ENCODE measurements at places on chromosomes 5 and 9.
A peak's percentile ranks its signal among the peaks of the same experiment; 100 is the strongest.

DNA sequence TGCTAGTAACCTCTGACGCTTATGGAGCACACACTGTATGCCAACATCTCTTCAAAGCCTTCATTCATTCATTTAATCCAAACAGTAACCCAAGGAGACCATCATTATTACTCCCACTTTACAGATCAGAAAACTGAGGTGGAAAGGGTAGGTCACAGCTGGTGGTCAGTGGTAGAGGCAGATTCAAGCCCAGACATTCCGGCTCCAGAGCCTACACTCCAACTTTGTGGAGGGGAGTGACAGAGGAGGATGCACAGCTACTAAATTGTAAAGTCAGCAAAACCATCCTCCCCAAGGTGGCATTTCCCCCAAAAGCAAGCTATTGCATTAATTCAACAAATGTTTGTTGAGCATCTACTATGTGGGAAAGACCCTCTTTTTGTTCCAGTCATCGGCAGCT is 110.5 kb upstream of the CPEB4 start:
- DNase-seq: no peak

GRCh38 chr5:86442036-86442745 is 175.6 kb upstream of the COX7C start:
- DNase-seq: no peak

DNA sequence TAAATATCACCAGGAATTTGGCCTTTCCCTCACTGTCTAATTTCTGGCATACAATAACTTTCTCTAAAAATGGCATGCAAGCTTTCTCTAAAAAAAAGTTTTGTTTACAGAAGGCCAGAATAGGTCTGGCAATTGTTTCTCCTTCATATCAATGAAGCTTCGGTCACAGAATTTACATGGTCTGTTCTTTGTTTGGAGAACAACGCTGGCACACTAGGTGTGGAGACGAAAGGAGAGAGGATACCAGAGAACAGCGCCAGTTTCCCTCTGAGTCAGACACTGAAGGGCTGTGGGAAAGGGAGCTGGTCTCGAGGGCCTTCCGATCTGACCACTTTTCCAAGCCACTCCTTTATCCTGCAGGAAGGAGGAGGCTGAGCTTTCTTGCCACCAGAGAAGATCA is 60.1 kb upstream of the ITGA1 start:
- no peak for DNase-seq

- no peak for DNase-seq
Observed at GRCh38 chr5:169433221-169433651, 132.3 kb upstream of the SLIT3 start.

DNA sequence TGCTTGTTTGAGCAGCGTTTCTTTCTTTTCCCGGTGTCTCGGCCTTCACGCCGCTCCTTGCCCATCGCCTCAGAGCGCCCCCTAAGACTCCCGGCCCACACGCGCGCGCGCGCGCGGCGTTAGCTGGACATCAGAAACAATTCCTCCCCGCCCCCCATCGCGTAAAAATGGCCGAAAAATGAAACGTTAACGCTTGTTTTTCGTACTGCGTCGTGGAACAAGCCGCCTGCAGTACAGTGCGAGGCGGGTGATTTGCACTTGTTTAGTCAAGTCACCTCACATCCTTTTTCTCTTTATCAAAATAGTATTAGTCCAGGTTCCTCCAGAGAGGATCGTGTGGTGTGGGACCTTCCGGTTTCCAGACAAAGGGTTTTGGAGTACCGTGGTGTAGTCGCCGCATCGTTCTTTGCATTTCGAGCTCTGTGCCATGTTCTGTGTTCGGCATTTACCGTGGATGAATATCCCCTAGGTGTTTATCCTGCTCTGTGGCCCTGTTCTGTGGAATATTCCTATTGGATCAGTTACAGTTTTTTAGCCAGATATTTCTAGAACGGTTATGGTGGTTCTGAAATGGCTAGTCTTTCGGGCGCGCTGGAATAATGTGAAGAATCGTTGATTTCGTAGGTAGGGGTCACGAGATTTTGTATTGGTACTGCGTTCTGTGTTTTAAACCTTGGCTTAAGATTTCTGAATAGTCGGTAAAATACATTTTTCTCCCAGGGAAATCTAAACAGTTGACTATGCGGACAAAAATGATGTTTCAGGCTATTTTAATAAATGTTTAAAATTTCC is 1.0 kb downstream of the MATR3 start:
- peak; percentile 52 for DNase-seq

DNA sequence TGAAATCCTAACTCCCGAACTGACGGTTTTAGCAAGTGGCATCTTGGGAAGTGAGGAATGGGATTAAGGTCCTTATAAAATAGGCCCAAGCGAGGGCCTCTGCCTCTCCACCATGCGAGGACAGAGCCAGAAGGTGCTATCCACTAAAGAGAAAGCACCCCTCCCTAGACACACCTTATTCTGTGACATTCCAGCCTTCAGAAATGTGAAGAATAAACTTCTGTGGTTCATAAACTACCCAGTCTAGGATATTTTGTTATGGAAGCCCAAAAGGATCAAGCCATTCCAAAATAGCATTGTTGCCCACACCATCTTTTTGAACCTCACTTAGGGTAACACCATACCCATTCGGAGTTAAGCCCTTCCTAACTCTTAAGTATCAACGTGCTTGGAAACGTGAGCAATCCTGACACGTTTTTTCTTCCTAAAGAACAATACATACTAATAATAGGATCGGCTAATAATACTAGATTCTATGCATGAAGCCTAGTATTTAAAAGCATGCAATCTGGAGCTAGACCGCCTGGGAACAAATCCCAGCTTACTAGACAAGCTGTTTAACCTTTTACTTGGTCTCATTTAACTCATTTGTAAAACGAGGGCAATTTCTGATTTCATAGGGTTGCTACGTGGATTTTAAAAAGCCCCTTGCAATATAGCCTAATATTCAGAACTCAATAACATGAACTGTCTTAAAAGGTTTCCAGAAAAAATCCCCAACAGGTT is 1.1 kb upstream of the SMC2 start:
- DNase-seq: no peak

DNA sequence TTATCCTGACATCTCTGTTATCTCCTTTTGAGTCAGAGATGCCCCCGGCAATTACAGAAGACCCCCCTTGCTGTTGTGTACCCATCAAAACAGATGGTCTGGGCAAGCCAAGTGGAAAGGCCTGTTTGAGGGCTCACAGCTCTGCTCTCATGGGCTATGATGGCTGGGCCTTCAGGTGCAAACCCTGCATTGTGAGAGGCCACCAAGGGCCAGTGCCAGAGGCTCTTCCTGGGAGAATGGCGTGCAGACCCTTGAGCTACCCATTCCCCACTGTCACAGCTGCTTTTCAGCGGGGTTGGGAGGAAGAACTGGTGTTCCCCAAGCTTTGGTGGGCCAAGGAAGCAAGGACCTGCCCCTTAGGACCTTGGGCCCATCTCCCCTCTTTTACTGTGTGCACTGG is 174.7 kb upstream of the PPP1R26 start:
- no peak for DNase-seq

- peak; percentile 38 for DNase-seq
Observed at GRCh38 chr5:115461506-115462290, 82.9 kb downstream of the FEM1C start.

GRCh38 chr5:67163231-67163756 is 33.3 kb downstream of the CD180 start:
- DNase-seq: no peak

DNA sequence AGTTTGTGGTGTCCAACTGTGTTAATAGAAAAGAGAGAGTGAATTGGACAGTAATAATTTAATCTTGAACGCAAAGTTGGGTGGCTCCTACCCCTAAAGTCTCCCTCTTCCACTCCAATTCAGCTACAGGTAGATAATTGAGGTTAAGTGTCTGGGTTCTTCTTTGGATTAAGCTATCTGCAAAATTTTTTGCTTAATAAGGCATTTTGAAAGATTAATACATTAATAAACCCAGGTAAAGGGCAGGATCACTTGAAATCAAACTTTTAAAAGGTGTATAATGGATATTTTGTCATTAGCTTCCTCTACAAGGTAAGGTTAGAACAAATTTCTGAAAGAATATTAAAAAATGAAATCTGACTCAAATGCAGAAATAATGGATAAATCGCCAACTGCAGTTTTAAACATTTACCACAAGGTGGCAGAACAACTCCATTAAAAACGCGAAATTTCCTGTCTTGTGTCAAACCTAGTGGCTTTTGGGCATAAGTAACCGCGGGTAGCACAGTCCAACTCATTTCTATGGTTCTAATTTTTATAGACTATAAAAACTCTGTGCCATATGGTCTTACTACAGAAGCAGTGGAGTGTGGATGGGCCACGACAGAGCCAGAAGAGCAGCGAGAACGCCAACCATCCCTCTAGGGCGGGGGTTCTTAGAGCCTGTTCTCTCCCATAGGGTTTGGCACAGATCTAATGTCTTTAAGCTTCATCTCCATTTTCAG is 276.5 kb downstream of the ARHGEF28 start:
- DNase-seq: peak; percentile 41

- DNase-seq: no peak
Observed at GRCh38 chr9:134076644-134077043, 8.8 kb upstream of the BRD3 start.

DNA sequence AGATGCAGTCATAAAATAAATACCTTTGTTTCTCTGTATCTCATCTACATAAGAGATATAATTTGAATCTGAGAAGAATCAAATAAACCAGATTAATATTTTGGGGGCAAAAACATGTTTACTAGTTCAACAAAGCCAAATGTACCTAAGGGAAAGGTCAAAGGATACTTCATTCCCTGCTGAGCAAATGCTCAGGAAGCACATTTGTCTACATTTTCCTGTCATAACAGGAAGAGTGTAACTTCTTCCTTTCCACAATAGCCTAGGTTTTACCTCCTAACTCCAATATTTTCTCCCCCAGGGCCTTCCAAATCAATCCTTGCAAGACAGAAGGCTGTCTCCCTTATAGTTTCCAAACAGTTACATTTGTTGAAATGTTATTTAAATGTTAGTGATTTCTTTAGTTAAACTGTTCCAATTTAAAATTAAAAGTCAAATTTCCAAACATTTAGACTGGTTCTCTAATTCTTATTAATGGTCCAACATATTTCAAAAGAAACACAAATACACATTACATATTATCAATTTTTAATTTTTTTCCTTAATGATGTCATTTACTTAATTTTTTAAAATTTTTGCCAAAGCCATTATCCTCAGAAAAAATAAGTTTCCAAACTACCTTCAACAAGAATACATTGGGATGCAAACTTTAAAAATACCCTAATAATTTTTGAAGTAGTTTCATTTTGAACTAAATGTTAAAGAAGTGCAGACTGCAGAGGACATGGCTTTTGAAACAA is 67.8 kb downstream of the MEF2C start:
- no peak for DNase-seq

DNA sequence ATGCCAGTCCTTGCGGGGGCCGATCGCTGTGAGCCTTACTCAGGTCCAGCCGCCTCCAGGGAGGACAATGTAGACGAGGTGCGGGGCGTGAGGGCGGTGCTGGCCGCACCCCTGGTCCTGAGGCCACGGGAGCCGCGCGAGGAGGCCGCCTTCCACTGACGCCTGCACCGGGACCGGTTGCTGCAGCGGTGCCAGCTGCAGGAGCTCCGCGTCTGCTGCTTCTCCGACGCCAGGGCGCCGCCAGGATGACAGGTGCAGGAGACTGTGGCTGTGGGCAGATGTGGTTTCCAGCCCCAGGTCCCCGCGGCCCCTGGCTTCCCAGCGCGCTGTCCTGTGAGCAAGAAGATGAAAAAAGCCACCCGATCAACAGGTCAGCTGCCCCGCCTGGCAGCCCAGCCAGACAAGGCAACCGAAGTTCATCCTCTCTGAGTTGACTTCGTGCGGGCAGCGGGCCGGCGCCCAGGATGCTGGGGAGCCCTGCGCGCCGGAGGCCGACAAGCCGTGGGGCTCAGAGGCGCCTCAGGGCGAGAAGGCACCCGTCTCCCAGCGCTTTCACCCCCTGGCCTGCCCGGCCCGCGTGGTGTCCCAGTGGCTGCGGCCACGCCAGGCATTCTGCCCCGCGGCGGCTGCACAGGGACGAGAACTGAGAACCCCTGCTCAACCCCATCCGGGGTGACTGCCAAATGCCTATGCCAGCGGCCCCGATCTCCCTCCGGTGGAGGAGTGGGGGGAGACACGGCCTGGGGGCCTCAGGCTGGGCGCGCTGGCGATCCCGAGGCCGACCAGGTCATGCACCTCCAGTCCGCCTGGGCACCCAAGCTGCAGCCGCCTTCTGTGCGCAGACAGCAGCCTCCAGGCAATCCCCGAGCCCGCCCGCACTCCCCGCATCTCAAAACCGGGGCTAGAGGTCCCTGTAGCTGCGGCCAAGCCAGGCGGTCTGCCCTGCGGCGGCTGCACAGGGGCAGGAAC is 43.4 kb upstream of the BICD2 start:
- no peak for DNase-seq

DNA sequence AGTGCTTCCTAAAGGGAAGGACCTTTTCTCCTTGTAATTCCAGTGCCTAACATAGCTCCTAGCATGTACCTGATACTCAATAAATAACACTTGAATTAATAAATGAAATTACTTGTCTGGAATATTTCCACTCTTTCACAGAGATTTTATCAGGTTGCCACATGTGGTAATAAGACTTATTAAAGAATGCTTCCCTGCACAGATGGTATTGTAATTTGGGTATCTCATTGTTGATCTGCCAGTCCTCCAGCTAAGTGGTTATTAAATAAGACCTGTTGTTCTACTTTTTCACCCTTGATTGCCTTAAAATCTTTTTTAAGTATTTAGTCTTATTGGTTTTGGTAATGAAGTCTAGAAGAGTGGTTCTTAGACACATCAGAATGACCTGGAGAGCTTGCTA is 28.1 kb upstream of the CETN3 start:
- DNase-seq: no peak

GRCh38 chr5:29642601-29643000 is 1550.9 kb upstream of the CDH6 start:
- DNase-seq: no peak

DNA sequence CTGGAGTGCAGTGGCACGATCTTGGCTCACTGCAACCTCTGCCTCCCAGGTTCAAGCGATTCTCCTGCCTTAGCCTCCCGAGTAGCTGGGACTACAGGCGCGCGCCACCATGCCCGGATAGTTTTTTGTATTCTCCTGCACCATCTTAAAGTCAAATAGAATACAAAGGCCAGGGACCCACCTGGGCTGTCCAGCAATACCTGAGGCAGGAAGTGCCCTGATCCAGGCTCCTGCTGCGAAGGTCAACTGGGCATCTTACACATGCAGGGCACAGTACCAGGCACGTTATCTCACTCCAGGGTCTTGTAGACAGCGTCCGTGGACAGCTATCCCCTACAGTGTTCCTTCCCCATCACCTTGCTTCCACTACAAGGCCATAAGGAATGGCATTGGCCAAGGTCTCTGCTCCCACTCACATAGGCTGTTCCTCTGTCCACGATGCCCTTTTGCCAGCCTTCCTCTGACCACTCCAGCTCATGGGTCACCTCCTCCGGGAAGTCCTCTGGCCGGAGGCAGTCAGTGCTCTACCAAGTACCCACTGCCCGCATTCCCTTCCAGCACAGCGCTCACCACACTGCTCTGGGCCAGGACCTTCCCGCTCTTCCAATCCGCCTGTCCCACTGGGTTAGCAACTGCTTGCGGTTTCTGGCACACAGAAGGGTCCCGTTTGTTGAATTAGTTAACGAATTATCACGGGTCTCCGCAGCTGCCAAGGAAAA is 978 bp downstream of the P4HA2 start:
- no peak for DNase-seq

GRCh38 chr5:4188704-4189103 is 593.1 kb downstream of the IRX1 start:
- DNase-seq: no peak

All from A549 (cell line).